ENCODE measurements at places on chromosomes 13 and 19.

DNA sequence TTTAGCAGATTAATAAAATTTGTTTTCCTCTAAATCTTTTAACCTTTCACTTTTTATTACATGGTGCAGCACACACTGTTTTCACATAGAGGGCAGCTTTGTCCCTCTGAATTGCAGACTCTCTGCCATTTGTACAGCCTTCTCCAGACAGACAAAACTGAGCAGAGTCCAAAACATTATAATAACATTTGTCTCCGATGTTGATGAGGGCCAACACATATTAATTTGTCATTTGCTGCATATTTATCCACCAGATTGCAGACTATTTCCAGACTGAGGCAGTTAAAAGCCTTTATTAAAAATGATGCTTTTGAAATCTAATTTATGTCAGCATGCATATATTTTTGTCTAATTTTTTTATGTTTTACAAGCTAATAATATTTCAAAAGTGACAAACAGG lies 1251.9 kb upstream of the SLC10A2 start:
- DNase-seq, result peak; percentile 92

- DNase-seq, result no peak
Observed at GRCh38 chr19:38924388-38924787, 6.2 kb downstream of the SARS2 start.

- no peak for DNase-seq
Observed at GRCh38 chr19:17255150-17255621, 9.4 kb downstream of the USHBP1 start.

DNA sequence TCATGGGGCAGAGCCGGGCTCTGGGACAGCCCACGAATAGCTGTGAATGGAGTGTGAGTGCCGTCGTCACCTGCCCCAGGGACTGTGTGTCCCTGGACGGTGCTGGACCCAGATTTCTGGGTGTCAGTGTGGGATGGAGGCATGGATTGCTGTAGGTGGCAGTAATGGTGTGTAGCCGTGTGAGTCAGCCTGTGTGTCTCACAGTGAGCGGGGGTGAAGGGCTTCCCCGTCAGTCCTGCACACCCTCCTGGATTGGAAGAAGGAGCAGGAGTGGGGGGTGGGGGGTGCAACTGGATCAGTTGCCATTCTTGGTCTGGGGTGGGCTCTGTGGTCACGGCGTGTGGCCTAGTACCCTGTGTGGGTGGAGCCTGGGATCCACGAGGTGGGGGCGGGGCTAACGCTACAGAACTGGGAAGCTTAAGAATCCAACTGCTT lies 6.5 kb upstream of the LTBP4 start:
- DNase-seq, result no peak

DNA sequence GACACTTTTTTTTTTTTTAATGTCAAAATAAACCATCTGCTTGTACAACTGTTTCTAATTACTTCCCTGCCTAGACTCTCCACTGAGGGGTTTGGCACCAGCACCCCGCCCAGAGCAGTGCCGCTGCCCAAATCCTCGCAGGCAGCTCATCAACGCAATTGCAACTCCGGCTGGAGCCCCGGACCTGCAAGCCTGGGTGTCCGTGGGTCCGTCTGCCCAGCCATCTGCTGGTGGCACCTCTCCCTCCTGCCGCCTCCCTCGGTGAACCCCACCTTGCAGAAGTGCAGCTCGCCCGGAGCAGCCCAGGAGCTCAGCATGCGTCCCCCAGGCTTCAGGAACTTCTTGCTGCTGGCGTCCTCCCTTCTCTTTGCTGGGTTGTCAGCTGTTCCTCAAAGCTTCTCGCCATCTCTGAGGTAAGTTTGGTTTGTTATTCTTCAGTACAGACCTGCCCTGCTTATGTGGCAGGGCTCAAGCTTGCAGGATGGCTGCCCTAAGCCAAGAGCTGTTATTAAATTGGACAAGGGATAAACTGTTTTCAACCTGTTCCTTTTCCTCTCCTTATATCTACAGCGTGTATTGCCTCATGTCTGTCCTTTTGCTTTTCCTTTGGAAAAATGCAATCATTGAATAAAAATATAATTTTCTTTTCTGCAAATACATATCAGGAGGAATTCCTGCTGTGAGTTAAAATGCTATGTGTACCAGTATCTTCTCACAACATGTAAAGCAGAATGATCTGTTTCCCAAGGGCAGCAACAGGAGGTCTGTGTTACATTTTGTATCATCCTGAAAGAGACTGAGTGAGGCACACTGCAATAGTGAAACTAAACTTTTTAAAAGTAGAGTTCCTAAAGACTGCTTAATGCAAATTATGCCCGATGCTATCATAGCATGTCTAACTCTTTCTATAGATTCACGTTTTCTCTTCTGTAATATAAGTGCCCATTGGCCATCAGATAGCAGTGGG lies at the start of gene ITGBL1:
TSS of gene ITGBL1 (plus strand) at position 157 of the 967 bp plus-strand sequence. CDS start at position 316, 159 bp downstream.
- DNase-seq, result no peak

DNA sequence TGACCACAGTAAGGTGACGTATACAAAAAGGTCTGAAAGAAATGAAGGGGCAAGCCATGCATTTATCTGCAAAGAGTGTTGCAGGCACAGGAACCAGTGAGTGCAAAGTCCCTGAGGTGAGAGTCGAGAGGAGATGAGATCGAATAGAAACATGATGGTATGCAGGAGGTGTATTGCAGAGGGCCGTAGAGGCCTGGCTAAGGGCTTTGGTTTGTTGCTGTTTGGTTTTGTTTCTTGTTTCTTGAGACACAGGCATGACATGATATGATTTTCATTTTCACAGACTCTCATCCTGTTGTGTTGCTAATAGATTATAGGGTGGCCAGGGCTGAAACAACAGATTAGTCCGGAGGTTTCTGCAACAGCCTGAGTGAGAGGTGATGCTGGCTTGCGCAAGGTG lies 80.4 kb downstream of the HSPH1 start:
- DNase-seq, result no peak

DNA sequence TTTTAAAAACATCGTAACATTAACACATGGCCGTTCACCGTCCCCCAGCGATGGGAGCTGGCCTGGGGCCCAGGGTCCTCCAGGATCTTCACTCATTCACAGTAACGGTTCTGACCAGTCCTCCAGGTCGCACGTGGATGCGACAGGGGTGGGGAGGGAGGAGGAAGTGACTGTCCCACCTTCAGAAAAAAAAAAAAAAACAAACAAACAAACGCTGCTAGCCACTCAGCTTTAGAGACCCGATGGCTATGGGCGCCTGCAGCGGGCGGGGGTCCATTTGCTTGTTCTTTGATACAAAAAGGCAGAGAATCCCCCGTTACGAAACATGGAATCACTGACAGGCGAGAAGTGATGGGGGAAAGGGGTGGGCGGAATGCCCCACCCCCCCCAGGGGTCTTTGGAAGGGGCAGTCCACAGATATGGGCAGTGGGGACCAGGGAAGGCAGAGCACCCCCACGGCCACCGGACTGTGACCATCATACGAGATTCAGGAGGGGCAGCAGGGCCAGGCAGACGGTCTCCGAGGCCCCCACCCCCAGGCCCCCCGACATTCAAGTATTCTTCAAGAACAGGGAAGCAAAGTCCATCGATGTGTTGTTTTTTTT lies 13.3 kb downstream of the MKNK2 start:
- DNase-seq, result no peak

GRCh38 chr13:30690282-30691188 lies 44.8 kb upstream of the ALOX5AP start:
- DNase-seq, result peak; percentile 92

DNA sequence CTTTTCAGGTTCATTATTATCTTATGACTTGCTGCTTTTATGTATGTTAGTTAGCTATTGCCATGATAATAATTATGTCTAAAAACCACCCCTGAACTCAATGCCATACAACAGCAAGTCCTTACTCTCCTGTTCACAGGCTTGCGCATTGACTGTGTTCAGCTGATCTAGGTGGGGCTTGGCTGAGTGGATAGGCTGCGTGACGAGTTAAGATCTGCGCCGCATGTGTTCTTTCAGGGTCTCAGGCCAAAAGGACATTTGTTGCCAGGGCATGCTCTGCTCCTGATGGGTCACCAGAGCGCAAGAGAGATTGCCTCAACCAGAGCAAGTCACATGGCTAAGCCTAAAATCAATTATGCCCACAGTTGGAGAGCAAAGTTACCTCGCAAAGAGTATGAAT lies 859 bp downstream of the ZNF568 start:
- peak; percentile 46 for DNase-seq

DNA sequence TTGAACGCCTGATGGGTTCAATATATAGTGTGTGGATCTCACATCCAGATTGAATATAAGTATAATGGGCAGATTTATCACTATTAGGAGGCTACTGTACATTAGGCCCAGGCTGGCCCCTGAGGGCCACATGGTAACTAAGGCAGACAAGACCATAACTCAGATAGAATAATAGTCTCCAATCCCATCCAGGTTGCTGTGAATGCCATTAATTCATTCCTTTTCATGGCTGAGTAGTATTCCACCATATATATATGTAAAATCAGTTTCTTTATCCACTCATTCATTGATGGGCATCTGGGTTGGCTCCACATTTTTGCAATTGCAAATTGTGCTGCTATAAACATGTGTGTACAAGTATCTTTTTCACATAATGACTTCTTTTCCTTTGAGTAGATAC lies 8.1 kb upstream of the PMIS2 start:
- no peak for DNase-seq

GRCh38 chr19:35088131-35088913 lies 27.3 kb upstream of the FXYD3 start:
- DNase-seq, result no peak

GRCh38 chr19:45637890-45638667 lies 1.1 kb downstream of the EML2 start:
- DNase-seq, result peak; percentile 34

DNA sequence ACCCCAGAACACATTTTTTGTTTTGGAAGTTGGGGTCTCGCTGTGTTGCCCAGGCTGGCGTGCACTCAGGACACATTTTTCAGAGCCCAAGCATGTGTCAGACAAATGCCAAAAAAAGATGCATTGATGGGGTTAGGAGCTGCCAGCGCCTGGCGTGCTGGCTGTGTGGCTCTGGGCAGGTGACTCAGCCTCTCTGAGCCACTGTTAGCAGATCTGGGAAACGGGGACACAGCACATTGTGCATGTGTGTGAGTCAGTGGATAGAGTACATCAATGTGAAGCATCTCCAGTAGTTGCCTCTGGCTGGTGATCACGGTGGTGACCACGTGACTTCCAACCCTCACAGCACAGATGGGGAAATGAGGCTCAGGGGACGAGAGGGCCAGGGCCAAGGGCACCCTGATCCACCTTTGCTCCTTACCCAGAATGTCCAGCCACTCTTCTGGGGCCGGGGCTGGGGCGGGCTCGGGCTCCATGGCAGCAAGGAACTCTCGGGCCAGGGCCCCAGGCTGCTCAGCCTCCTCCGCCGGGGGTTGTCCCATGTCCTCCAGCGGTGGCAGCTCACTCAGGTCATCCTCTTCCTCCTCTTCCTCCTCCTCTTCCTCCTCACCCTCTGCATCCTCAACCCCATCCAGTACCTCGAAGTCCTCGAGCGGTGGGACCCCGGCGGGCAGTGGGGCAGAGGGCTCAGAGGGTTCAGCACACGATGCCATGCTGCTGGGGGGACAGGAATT lies 1.9 kb downstream of the FKBP8 start:
- DNase-seq, result no peak

- DNase-seq, result no peak
Observed at GRCh38 chr13:105816994-105817393, 718.5 kb downstream of the EFNB2 start.

- DNase-seq, result no peak
Observed at GRCh38 chr13:22945321-22946226, 235.2 kb upstream of the SGCG start.

- peak; percentile 38 for DNase-seq
Observed at GRCh38 chr19:18494267-18494607, 27.6 kb downstream of the ELL start.
